ENCODE measurements at places on chromosomes 6 and 20. TPM values are rescaled to one million over a fixed set of nuclear protein-coding genes. Genes with fewer than 3 reads are reported as not detected.

GLP1R gene
- total RNA-seq = not detected

RNF182 gene
- 1.8 TPM for total RNA-seq

NKAPL gene
- 0.94 TPM for total RNA-seq

SGK2 gene
- total RNA-seq = 1.8 TPM

CLDN20 gene
- total RNA-seq = not detected

SEC23B gene
- total RNA-seq = 41.2 TPM

RIPOR2 gene
- 3.7 TPM for total RNA-seq

BPI gene
- total RNA-seq = 1.2 TPM

EDN1 gene
- total RNA-seq = 3.1 TPM

BANF2 gene
- not detected for total RNA-seq

GABRR1 gene
- not detected for total RNA-seq

CDC40 gene
- total RNA-seq = 23.9 TPM

TGM3 gene
- not detected for total RNA-seq

ADGRG6 gene
- 10.6 TPM for total RNA-seq

- no peaks in the 10 kb centered on the region for H3K27me3 ChIP-seq
- DNase-seq = no peak
- no peaks in the 10 kb centered on the region for H3K36me3 ChIP-seq
- no peaks in the 10 kb centered on the region for H3K4me1 ChIP-seq
- no peak within 1 kb of the TSS for H3K27ac ChIP-seq
Measured at GRCh38 chr20:44336725-44337380, at the start of gene R3HDML. Gene R3HDML (plus strand): TSS chr20:44337043. CDS start chr20:44337158, 115 bp downstream.

GRCh38 chr20:50341880-50342637 lies 151.4 kb downstream of the CEBPB start:
- H3K4me1 ChIP-seq = peaks cover 8% of the 10 kb centered on the region
- no peaks in the 10 kb centered on the region for H3K27me3 ChIP-seq
- H3K27ac ChIP-seq = no peak overlapping the region
- H3K36me3 ChIP-seq = no peaks in the 10 kb centered on the region

GRCh38 chr6:74857157-74857556 lies 348.7 kb downstream of the COL12A1 start:
- peaks cover 4% of the 10 kb centered on the region for H3K4me1 ChIP-seq
- H3K4me3 ChIP-seq = no peak overlapping the region
- H3K36me3 ChIP-seq = no peaks in the 10 kb centered on the region
- no peak for DNase-seq
- H3K27me3 ChIP-seq = no peaks in the 10 kb centered on the region

GRCh38 chr6:53048431-53049195 lies 16.6 kb upstream of the FBXO9 start:
- DNase-seq = no peak
- H3K36me3 ChIP-seq = no peaks in the 10 kb centered on the region
- no peak overlapping the region for H3K4me3 ChIP-seq
- H3K27ac ChIP-seq = no peak overlapping the region
- H3K4me1 ChIP-seq = peaks cover 2% of the 10 kb centered on the region
- H3K27me3 ChIP-seq = no peaks in the 10 kb centered on the region

GRCh38 chr20:62765021-62765420 lies 31.3 kb upstream of the MRGBP start:
- no peak for DNase-seq
- no peak overlapping the region for H3K27ac ChIP-seq
- peaks cover 9% of the 10 kb centered on the region for H3K4me1 ChIP-seq
- H3K36me3 ChIP-seq = no peaks in the 10 kb centered on the region
- H3K4me3 ChIP-seq = no peak overlapping the region

GRCh38 chr20:4332121-4332860 lies 316.9 kb upstream of the RNF24 start:
- no peaks in the 10 kb centered on the region for H3K27me3 ChIP-seq
- no peaks in the 10 kb centered on the region for H3K36me3 ChIP-seq
- H3K4me3 ChIP-seq = no peak overlapping the region
- DNase-seq = no peak

DNA sequence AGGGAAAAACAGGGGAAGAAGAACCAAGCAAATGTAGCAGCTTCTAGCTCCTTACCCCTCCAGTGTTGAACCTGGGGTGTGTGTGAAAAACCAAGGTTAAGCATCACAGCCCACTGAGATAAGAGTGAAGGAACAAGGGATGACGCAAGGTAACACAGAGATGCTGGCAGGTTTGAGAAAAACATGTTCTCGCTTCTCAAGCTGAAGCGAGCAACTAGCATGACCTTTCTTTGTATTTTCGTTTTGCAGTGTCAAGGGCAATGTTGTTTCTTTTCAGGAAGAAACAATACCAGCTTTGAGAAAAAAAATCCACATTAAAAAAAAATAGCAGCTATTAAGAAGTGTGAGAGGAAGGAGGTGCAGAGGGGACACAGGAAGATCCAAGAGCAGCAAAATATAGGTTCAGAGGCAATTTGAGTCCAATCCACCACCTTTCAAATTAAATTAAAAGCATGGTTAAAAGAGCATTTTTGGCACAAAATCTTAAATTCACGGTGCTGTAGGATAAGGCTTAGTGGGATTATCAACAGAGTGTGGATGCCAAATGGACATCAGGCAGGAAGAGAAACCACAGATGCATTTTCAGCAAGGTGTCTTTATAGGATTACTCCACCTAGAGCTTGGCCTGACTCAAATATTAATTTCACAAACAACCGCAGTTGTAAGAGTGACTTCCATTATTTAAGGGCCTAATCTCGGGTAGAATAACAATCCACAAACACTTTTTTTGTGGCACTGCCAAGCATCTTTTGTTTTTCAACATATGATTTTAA lies 70.9 kb downstream of the SYNE1 start:
- H3K27ac ChIP-seq = peak overlapping the region; percentile 88
- peak; percentile 63 for DNase-seq
- no peaks in the 10 kb centered on the region for H3K27me3 ChIP-seq
- no peak overlapping the region for H3K4me3 ChIP-seq

- DNase-seq = peak; percentile 67
- no peaks in the 10 kb centered on the region for H3K4me1 ChIP-seq
- no peaks in the 10 kb centered on the region for H3K36me3 ChIP-seq
- peak overlapping the region; percentile 98 for H3K27ac ChIP-seq
- no peaks in the 10 kb centered on the region for H3K27me3 ChIP-seq
- peak overlapping the region; percentile 77 for H3K4me3 ChIP-seq
Measured at GRCh38 chr6:26155061-26155930, 68.1 kb downstream of the HFE start.

DNA sequence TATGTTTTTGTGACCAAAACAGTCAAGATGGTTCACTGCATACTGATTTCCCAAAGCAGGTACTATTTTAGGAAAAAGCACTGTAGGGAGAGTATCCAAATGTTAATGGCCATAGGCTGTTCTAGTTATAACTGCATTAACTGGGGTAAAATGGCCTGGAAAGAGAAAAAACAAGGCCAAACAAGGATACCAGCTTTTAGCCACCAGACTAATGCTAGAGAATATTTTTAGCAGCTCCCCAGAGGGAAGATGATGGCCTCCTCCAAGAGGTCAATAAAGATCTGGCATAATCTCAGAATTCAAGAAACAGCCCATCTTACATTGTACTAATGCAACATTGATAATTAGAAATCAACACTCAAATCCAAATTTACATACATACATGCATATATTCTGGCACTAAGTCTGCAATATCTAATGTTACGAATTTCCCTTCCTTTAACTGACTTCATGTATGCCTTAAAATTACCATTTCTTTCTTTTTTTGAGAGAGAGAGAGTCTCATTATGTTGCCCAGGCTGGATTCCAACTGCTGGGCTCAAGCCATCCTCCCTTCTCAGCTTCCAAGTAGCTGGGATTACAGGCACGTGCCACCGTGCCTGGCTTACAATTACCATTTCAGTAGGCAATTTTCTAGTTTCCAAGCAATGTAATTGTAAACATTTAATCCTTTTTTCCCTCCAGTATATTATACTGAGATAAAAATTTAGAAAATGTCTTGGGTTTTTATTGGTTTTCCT lies 9.3 kb downstream of the COX7A2 start:
- H3K4me1 ChIP-seq = peaks cover 3% of the 10 kb centered on the region
- DNase-seq = no peak
- H3K27ac ChIP-seq = no peak overlapping the region
- H3K4me3 ChIP-seq = no peak overlapping the region
- H3K27me3 ChIP-seq = no peaks in the 10 kb centered on the region

- H3K27ac ChIP-seq = no peak overlapping the region
- peaks cover 7% of the 10 kb centered on the region for H3K4me1 ChIP-seq
- no peak overlapping the region for H3K4me3 ChIP-seq
- no peaks in the 10 kb centered on the region for H3K36me3 ChIP-seq
- DNase-seq = no peak
Measured at GRCh38 chr6:90233213-90233612, 63.4 kb downstream of the BACH2 start.

DNA sequence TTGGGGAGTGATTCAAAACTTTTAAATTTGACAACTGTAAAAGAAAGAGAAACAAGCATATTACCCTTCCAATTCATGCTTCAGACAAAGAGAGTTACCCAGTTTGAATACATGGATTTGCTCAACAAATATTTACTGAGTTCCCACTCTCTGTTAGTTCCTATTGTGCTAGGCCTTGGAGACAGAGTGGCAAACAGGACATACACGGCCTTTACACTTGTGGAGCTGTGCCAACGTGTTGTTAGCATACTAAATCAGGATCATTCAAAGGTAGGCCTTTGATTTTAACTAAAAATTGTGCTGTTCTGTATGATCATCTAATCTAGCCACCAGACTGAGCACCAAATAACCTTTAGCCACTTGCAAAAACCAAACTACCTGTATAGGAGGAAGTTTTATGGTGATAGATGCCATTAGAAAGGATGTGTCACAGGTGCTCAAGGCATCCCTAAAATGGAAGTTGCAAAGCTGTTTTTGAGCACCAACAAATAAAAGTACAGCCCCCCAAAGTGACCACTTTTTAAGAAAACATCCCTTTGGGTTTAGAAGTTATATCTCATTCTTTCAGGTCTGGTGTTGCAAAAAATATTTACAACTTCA lies 84.5 kb downstream of the CHD6 start:
- no peaks in the 10 kb centered on the region for H3K36me3 ChIP-seq
- no peak overlapping the region for H3K27ac ChIP-seq
- no peaks in the 10 kb centered on the region for H3K4me1 ChIP-seq
- H3K27me3 ChIP-seq = no peaks in the 10 kb centered on the region
- DNase-seq = no peak

GRCh38 chr6:142155895-142156757 lies 9.1 kb downstream of the VTA1 start:
- no peaks in the 10 kb centered on the region for H3K4me1 ChIP-seq
- no peak for DNase-seq
- no peaks in the 10 kb centered on the region for H3K27me3 ChIP-seq
- no peaks in the 10 kb centered on the region for H3K36me3 ChIP-seq
- H3K27ac ChIP-seq = no peak overlapping the region

DNA sequence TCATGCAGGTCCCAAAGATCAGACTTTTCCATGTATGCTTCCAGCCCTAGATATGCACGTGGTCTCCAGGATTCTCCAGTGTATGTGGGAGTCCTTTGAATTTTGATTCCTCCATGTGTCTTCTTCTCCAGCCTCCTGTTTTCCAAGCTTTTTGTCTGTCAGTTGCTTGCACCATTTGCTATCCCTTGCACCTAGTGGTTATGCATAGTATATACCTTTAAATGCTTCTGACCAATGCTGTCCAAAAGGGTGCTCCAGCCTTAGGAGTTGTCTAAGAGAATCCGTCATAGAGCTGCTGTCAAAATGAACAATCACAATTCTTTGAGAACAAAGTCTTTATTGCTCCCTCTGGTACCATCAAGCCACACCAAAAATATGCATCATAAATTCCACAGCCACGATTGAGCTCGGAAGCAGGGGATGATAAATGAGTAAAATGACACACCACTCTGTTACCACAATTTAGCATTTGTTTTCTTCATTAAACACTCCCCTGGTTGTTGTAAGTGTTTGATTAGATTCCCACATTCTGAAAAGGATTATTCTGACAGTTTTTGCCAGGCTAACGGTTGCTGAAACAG lies 706.2 kb upstream of the GJE1 start:
- no peaks in the 10 kb centered on the region for H3K36me3 ChIP-seq
- no peak overlapping the region for H3K4me3 ChIP-seq
- no peak overlapping the region for H3K27ac ChIP-seq
- H3K27me3 ChIP-seq = no peaks in the 10 kb centered on the region
- no peaks in the 10 kb centered on the region for H3K4me1 ChIP-seq

DNA sequence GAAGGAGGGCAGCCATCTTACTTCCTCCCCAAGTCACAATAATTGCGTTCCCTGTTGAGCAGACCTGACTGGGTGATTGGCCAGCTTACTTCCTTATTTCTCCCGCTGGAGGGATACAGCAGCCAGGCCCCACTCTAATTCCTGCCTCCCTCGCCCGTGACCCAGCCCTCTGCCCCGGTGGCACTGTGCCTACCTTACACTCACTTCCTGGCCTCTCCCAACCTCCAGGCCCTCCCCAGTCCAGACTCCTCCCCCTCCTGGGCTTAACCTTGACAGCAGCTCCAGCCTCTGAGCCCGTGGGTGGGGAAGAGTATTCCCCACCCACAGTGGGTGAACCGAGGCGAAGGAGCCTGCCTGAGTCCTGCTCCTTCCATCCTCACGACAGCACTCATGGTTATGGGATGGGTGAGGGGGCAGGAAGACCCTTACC lies 3.0 kb downstream of the BAK1 start:
- H3K27me3 ChIP-seq = no peaks in the 10 kb centered on the region
- DNase-seq = peak; percentile 63
- peak overlapping the region; percentile 5 for H3K27ac ChIP-seq
- peaks cover 10% of the 10 kb centered on the region for H3K4me1 ChIP-seq

- H3K27me3 ChIP-seq = no peaks in the 10 kb centered on the region
- H3K36me3 ChIP-seq = no peaks in the 10 kb centered on the region
- no peak overlapping the region for H3K27ac ChIP-seq
- no peaks in the 10 kb centered on the region for H3K4me1 ChIP-seq
Measured at GRCh38 chr6:135306740-135307420, 125.8 kb downstream of the MYB start.

DNA sequence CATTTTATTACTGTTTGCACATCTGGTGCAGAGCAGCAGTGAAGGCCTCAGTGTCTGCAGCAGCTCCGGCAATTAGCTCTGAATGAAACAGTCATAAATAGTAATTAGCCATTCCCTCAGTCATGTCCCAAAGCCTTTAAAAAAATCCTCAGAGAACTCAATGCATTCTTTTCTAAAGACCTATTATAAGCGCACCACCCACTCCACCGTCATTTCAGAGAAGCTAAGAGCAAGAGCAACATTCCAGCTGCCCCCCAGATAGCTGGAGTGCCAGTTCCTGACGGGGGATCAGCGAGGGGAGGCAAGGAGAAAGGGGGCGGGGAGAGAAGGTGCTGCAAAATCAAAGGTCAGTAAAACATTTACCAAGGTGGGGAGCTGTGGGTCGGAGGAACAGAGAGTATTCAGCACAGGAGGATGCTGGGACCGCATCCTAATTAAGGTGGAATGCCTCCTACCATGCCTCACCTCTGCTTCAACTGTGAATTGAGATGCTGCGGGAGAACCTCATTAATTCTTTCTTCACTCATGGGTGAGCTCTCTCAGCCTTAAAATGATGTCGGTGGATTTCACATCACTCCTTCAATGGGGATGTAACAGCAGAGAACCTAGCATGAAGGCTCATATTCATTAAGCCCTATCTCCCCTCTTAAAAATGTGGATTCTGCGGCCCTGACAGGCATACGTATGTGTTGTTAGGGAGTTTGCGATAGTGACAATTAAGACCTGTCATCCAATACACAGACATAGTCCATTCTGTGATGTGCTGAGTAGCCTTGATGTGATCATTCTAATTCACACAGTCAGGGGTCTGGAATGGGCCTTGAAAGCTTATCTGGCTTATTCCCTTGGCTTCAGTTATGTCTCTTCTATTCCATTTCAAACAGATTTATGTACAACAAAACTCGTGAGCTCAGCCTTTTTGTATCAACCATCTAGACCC lies 469.5 kb upstream of the NRSN1 start:
- no peaks in the 10 kb centered on the region for H3K4me1 ChIP-seq
- H3K27me3 ChIP-seq = no peaks in the 10 kb centered on the region
- DNase-seq = no peak
- H3K4me3 ChIP-seq = no peak overlapping the region

All from ovary (tissue), 10 donors.